LoVo (cell line): ENCODE measurements at places on chromosomes 12 and 14.

DNA sequence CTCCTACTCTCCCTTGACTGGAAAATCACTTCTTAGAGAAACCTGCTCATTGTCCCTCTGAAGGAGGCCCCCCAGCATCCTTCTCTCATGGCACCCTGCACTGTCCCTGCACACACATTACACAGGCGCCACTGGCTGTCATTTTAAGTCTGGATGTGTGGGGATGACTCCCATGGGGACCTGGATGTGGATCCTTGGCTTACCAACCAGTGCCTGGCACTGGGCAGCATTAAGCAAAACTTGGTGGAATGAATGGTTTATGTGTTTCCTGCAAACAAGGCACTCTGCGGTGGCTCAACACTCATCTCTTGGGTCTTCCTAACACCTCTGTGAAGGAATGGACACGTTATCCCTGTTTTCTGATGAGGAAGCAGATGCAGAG, 162.4 kb downstream of the RBM19 start:
- DNase-seq: no peak

GRCh38 chr12:32671930-32672780, 6.9 kb upstream of the DNM1L start:
- peak; percentile 60 for DNase-seq

- no peak for DNase-seq
These were observed 86.2 kb upstream of the RESF1 start for GRCh38 chr12:31872831-31873604.

GRCh38 chr12:116171549-116171948, 105.9 kb downstream of the MED13L start:
- no peak for DNase-seq

GRCh38 chr12:66708704-66709456, 30.0 kb upstream of the GRIP1 start:
- DNase-seq: peak; percentile 13

DNA sequence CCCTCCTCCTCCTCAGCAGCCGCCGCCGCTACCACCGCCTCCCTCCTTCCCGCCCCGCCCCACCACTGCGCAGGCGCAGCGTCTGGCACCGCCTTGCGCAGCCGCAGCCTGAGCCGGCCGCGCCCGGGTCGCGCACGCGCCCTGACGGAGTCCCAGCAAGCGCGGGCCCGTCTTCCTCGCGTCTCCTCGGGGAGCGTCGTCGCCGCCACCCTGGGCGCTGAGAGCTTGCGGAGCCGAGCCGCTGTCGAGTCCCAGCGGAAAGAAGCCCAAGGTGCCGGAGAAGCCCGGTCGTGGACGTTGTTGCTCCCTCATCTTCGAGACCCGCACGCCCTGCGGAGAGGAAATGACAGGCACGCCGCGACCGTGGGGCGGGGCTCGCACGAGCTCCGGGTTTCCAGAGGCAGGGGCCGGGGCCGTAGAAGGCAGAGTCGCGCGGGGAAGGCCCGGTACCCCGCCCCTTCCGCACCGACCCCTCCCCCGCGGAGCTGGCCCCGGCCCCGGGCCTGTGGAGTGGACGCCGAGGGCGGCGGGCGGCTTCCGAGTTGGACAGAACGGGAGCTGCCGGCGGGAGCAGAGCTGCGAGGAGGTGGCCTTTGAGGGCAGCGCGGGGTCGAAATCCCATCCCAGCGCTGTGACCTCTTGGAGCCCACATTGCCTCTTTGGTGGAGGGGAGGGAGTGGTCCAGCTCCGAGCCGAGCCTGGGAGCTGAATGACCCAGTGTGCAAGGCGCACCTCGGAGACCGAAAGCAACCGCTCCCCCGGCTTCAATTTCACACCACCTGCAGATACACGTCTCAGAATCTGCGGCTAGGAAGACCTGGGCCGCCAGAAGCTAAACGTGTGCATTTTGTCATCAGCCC, 469 bp upstream of the RAB35 start:
- DNase-seq: peak; percentile 97

GRCh38 chr14:101808894-101809670, 47.6 kb downstream of the PPP2R5C start:
- DNase-seq: no peak

- no peak for DNase-seq
These were observed 186.6 kb upstream of the OTX2 start for GRCh38 chr14:56996721-56997399.

- no peak for DNase-seq
These were observed 98.2 kb downstream of the SSPN start for GRCh38 chr12:26293612-26294011.

DNA sequence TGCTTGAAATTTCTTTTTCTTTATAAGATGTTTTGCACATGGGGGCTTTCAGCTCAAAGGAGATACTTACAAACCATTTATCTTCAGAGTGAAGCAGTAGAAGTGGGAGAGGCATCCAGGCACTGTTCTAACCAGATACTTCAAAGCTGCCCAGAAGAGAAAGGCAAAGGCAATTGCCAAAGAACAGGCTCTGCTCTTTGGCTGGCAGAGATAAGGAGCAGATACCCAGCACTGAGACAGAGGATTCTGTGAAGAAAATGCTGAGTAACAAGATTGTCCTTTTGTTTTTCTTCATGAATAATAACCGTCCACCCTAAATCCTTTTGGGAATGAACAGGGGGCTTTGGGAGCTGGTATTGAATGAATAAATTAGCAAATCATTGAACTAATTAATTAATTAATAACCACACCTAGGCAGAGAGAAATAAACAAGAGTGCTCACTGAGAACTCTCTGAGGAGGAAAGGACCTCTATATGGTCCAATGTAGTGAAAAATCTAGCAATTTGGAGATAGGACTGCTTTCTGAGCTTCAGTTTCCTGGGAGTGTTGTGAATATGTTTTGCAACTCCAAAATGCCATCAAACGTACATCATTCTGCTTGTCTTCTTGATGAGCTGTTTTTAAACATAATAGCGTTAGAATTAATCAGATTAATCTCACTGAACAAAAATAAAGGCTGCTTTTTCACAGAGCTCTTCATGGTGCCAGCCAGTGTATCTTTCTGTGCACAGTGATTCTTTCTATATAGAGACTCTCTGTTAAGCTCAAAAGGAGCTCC, 192.8 kb upstream of the AMIGO2 start:
- DNase-seq: no peak

- DNase-seq: no peak
These were observed 32.0 kb upstream of the WNK1 start for GRCh38 chr12:720231-720941.

- no peak for DNase-seq
These were observed 12.8 kb downstream of the CFAP73 start for GRCh38 chr12:113162102-113163029.
